ENCODE measurements at places on chromosomes 11 and 22.

DNA sequence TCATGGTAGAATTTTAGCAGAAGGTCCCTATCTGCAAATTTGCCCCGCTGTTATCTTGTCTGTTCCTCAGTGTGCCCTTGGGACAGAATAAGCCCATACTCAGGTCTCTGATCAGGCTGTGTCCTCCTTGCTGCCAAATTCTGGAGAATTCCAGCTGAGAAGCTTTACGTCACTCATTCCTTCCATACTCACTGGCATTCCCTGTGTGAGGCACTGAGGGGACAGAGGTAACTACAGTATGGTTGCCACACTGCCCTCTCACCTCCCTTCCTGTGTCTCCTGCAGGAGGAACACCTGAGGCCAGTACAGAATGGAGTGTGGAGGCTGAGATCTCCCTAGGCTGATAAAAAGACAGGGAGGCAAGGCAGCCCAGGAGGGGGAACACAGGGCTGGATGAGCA, 31.5 kb downstream of the SHISA8 start:
- H3K36me3 ChIP-seq: peaks cover 61% of the 10 kb centered on the region
- H3K27ac ChIP-seq: no peak overlapping the region
- peaks cover under 1% of the 10 kb centered on the region for H3K4me1 ChIP-seq
- no peak overlapping the region for H3K4me3 ChIP-seq

- H3K27ac ChIP-seq: no peak overlapping the region
- no peaks in the 10 kb centered on the region for H3K4me1 ChIP-seq
- H3K4me3 ChIP-seq: no peak overlapping the region
- peaks cover 3% of the 10 kb centered on the region for H3K27me3 ChIP-seq
Measured at GRCh38 chr11:30652801-30653200, 66.6 kb upstream of the MPPED2 start.

DNA sequence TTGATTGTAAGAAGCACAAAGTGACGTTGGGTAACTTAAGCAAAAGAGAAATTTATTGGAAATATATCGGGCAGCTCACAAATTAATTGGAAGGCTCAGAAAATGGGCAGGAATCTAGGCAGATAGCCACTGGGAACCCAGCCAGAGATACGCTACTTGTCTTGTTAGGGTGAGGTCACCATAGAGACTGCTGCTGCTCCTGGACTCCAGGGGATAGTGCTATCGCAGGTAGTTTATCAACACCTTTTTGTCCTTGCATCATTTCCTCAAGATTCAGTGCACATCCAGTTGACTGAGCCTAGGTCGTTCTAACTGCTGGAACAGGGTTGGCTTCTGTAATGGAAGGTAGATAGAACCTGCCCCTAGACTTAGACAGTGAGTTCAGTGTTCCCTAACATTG, 19.6 kb downstream of the AMOTL1 start:
- no peak overlapping the region for H3K4me3 ChIP-seq
- H3K4me1 ChIP-seq: no peaks in the 10 kb centered on the region
- H3K36me3 ChIP-seq: no peaks in the 10 kb centered on the region
- DNase-seq: no peak

GRCh38 chr11:57487920-57488659, 27.4 kb downstream of the SLC43A1 start:
- peaks cover 14% of the 10 kb centered on the region for H3K4me1 ChIP-seq
- H3K27me3 ChIP-seq: no peaks in the 10 kb centered on the region
- H3K36me3 ChIP-seq: peaks cover 48% of the 10 kb centered on the region
- no peak overlapping the region for H3K4me3 ChIP-seq

GRCh38 chr22:46504584-46504983, 32.8 kb downstream of the CELSR1 start:
- H3K4me3 ChIP-seq: no peak overlapping the region
- H3K36me3 ChIP-seq: no peaks in the 10 kb centered on the region
- H3K27ac ChIP-seq: no peak overlapping the region
- H3K4me1 ChIP-seq: peaks cover 1% of the 10 kb centered on the region
- no peak for DNase-seq
- peaks cover 16% of the 10 kb centered on the region for H3K27me3 ChIP-seq

DNA sequence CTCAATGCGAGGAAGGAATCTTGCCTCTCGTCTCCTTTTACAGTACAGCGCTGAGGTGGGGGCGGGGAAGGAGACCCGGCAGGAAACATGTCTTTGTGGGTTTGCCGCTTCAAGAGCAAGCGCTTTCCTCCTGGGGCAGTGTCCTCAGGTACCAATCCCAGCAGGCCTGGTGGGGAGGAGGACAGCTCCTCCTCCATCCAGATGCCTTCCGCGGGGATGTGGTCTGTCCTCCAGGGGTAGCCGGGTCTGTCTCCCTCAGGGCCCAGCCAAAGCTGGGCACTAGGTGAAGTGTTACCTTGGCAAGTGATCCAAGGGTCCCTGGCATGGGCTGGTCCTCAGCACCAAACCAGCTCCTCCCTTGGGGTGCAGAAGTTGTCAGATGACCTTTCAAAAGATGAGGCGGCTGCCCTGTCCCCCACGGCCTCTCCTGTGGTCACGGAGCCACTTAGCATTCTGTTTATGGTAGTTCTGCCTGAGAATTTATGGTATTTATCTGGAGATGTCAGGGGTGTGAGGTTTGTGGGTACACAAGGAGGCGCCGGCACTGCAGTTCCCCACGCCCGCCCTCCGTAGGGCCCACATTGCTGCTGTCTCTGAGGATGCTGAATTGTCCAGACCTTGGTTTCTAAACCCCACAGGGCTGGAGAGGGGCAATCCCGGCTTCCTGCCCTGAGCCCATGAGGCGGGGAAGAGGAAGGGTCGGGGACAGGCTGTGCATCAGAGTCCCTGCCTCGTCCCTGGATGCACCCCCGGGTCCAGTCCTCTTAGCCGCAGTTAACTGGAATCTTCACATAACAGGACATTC, 93.5 kb upstream of the ANO1 start:
- H3K4me1 ChIP-seq: peaks cover 2% of the 10 kb centered on the region
- no peak for DNase-seq
- no peak overlapping the region for H3K4me3 ChIP-seq

Measured in activated naive CD8-positive, alpha-beta T cell treated with anti-CD3 and anti-CD28 coated beads, Interleukin-2, amount 50 U/mL, for 24 hours (primary cell).